ENCODE measurements at places on chromosomes 16 and 17. TPM values are rescaled to one million over a fixed set of nuclear protein-coding genes. Genes with fewer than 3 reads are reported as not detected.

LDAF1 gene
- total RNA-seq = 23.5 TPM

CRYBA1 gene
- total RNA-seq = not detected

DNA sequence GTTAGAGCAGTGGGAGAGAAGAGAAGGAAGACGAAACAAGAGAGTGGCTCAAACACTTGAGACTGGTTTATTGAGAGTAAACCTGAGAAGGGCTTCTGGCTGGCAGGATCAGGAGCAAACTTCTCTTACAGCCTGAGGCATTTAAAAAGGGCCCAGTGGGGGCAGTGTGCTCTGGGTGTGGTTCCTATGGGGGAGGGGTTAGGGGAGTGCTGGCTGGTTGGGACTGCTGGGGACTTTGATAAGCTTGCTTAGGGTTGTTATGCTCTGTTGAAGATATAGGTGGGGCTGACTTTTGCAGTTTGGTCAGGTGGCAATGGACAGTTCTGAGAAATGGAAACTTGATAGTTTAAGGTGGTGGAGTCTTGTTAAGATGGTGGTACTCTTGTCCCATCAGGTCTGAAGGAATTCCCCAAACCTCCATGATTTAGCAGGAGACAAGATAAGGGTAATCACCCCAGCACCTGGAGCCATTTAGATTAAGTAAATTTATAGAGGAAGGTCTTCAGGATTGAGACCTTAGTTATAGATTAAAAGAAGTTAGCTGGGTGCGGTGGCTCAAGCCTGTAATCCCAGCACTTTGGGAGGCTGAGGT, 79.3 kb downstream of the EMP2 start:
- no peak for DNase-seq

NKIRAS2 gene
- 63.6 TPM for total RNA-seq

GRCh38 chr17:81551458-81552243, 502 bp downstream of the FAAP100 start:
- DNase-seq = no peak

GHDC gene
- 94.3 TPM for total RNA-seq

DNA sequence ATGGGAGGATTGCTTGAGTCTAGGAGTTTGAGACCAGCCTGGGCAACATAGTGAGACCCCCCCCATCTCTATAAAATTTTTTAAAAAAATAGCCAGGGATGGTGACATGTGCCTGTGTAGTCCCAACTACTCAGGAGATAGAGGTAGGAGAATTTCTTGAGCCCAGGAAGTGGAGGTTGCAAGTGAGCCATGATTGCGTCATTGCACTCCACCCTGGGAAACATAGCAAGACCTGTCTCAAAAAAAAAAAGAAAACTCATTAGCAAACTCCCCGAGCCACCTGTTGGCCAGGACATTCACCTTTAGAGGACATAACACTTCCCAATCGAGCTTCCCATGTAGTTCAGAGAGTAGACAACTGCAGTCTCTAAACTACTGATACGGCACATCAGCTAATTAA, 274.2 kb downstream of the ABCC12 start:
- DNase-seq = no peak

DNA sequence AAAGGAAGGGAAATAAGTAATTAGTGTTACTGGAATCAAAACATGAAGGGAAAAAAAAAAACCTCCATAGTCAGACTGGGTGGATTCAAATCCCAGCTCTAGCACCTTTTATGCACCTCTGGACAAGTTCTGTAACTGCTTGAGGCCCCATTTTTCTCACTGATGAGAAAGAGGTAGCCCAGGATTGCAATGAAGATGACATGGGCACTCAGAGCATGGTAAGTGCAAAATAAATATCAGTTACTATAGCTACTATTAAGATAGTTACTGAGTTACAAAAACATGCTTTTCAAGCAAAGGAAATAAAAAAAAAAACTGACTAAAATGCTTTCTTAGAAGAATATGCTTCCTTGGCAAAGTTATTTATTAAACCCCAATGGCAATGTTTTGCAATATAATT, 58.8 kb downstream of the CEP95 start:
- no peak for DNase-seq

- DNase-seq = no peak
Measured at GRCh38 chr16:69568676-69569075, 2.9 kb downstream of the NFAT5 start.
